ENCODE measurements at places on chromosomes 6 and 20. TPM values are rescaled to one million over a fixed set of nuclear protein-coding genes. Genes with fewer than 3 reads are reported as not detected.

Gene AKAP12
- total RNA-seq = 120 TPM

Gene AVP
- total RNA-seq = not detected

Gene C20orf96
- total RNA-seq = 11.2 TPM

Gene FRS3
- 2.5 TPM for total RNA-seq

Gene ADGB
- not detected for total RNA-seq

Gene CDKAL1
- total RNA-seq = 3.0 TPM

Gene RPS10
- 2,007 TPM for total RNA-seq

Gene HLA-DRB5
- total RNA-seq = not detected

Gene ZC2HC1B
- not detected for total RNA-seq

Gene CCN6
- total RNA-seq = not detected

Gene PPP1R3G
- total RNA-seq = 1.6 TPM

Gene LY6G6D
- not detected for total RNA-seq

Gene TNFRSF6B
- total RNA-seq = 0.53 TPM

Gene SPATS1
- total RNA-seq = not detected

Gene TPD52L1
- 43.8 TPM for total RNA-seq

Gene PRELID3B
- total RNA-seq = 81.4 TPM

Gene CD24
- 180 TPM for total RNA-seq

Gene SLC22A1
- total RNA-seq = 2.4 TPM

Gene IRAK1BP1
- total RNA-seq = 0.74 TPM

Gene IRF4
- 0.07 TPM for total RNA-seq

Gene TCP11
- total RNA-seq = not detected

Gene ZC3H12D
- 0.07 TPM for total RNA-seq
